Activated CD4-positive, alpha-beta T cell treated with anti-CD3 and anti-CD28 coated beads, Interleukin-2, amount 10 ng/mL, durations not matched to agents 7 days and 5 days (primary cell): ENCODE measurements at places on chromosomes 12 and 14. TPM values are rescaled to one million over a fixed set of nuclear protein-coding genes. Genes with fewer than 3 reads are reported as not detected.

The FOXG1 gene
- not detected for total RNA-seq

The ASB2 gene
- total RNA-seq, result 20.7 TPM

DNA sequence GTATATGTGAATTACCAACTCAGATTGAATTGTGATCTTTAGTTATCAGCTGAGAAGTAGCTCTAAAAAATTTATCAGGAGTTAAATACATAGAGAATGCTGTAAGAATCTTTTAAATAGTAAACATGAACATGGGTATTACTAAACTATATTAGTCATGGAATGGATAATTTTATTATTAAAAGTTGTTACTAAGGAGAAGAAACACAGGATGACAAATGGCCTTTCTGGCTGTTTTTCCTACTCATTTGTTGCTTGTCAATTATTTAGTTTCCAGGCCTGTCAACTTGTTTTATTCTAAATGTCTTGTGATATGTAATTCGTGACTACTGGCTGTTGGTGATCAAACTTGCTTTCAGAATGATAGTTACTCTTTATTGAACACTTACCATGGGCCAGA lies 58.7 kb downstream of the KTN1 start:
- H3K4me3 ChIP-seq, result no peak overlapping the region
- H3K4me1 ChIP-seq, result peaks cover 2% of the 10 kb centered on the region
- H3K27me3 ChIP-seq, result no peaks in the 10 kb centered on the region
- H3K36me3 ChIP-seq, result peaks cover 47% of the 10 kb centered on the region
- H3K27ac ChIP-seq, result no peak overlapping the region
- no peak for DNase-seq

DNA sequence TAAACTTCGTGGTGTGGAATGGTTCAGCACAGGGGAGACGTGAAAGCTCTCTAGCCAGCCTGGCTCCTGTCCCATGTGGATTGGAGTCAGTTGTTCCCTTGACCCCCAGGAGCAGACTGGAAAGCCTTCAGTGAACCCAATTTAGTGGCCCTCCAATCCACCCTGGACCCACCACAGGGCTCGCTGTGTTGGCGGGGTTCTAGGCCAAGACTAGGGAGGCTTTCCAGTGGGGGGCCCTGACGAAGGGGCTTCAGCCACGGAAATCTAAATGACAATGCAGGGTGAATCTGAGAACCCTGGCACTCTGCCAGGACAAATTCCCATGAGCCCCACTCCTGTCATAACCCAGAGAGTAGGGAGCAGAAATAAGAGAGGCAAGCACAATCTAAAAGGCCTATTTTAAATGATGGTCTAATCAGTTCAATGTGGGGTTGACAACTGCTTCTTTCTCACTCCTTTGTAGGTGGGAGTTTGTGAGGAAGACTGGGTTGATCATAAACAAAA lies 110.8 kb downstream of the SLC35F4 start:
- no peaks in the 10 kb centered on the region for H3K36me3 ChIP-seq
- no peaks in the 10 kb centered on the region for H3K27me3 ChIP-seq
- DNase-seq, result no peak
- no peak overlapping the region for H3K4me3 ChIP-seq
- no peak overlapping the region for H3K27ac ChIP-seq

GRCh38 chr12:13163868-13164635 lies 32.5 kb upstream of the EMP1 start:
- H3K4me1 ChIP-seq, result peaks cover 25% of the 10 kb centered on the region
- H3K27me3 ChIP-seq, result peaks cover 4% of the 10 kb centered on the region
- no peak for DNase-seq
- H3K4me3 ChIP-seq, result no peak overlapping the region
- no peaks in the 10 kb centered on the region for H3K36me3 ChIP-seq

DNA sequence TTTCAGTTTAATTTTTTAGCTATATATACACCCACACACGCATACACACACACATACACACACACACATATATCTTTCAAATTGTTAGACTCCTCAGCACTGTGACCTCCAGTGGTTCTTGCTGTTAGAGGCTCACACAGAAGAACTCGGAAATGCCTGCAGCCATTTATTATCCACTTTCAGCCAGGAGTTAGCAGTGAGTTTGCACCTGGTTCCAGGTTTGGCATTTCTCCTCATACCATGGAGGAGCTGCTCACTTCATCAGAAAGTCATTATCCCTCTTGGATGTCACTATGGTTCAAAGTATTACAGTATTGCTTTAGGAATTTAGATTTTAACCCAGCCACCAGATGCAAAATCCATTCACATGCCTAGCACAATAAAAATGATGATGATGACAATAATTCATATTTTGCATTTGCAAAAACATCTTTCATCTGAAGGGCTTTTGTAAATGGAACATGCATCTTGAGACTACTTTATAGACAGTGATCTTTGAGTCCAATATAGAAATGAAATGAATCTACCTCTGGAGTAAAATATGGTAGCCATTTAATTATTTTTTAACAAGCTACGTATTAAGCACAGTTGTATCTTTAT lies 42.3 kb downstream of the NPAS3 start:
- no peak for DNase-seq
- H3K4me3 ChIP-seq, result no peak overlapping the region
- H3K36me3 ChIP-seq, result no peaks in the 10 kb centered on the region
- H3K27me3 ChIP-seq, result no peaks in the 10 kb centered on the region
- no peak overlapping the region for H3K27ac ChIP-seq
- no peaks in the 10 kb centered on the region for H3K4me1 ChIP-seq

DNA sequence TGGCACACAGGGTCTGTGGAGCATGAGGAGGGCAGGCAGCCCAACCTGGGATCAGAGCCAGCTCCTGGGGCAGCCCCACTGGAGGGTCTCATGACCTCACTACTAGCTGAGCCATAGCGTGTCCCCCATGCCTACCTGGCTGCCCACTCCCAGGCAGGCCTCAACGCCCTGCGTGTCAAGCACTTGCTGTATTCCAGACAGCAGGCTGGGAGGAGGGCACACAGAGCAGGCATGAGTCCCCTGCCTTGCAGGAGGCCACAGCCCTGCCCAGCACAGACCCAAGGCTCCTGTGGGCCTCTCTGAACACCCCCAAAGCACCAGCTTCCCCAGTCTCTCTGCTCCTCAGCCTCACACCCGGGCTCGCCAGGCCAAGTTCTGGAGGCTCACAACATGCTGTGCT lies 64.0 kb downstream of the IQSEC3 start:
- no peaks in the 10 kb centered on the region for H3K36me3 ChIP-seq
- no peak overlapping the region for H3K4me3 ChIP-seq
- DNase-seq, result no peak
- H3K27ac ChIP-seq, result no peak overlapping the region
- no peaks in the 10 kb centered on the region for H3K27me3 ChIP-seq

- DNase-seq, result no peak
- no peak overlapping the region for H3K4me3 ChIP-seq
- no peak overlapping the region for H3K27ac ChIP-seq
- no peaks in the 10 kb centered on the region for H3K4me1 ChIP-seq
- no peaks in the 10 kb centered on the region for H3K27me3 ChIP-seq
These were observed 401.8 kb downstream of the PDZRN4 start for GRCh38 chr12:41589878-41590277.
